ENCODE measurements at places on chromosomes 6 and 20. TPM values are rescaled to one million over a fixed set of nuclear protein-coding genes. Genes with fewer than 3 reads are reported as not detected.

Gene ADGRB3
- total RNA-seq, result 3.8 TPM

DNA sequence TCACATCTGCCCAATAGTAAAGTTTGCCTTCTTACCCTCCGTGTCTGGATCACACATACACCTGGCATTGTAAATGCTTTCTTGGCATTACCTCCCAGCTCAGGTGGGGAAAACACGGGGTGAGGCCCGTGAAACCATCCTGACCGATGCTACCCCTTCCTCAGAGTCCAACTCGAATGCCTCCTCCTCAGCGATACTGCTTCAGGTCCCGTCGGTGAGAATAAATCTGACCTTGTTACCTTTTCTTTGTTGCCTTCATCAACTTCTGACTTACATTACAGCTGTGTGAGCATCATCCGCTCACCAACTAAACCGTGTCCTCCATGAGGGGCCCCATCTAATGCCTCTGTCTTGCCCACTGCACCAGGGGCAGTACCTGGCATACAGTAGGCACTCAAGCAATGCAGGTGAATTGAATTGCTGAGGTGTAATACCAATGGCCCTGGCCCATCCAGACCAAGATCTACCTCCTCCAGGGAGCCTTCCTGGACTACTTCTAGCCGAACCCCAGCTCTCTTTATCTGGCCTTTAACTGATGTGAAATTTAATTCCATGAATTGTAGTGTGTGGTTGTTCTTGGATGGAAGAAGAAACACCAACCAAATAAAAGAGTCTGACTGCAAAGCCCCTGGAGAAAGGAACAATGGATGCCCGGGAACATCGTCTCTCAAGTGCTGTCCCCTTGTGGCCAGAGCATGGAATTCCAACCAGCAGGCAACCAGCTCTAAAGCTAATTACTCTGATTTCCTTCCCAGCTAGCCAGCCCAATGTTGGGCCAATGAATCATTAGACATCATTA, 141.5 kb downstream of the ANKRD60 start:
- peak; percentile 80 for DNase-seq

DNA sequence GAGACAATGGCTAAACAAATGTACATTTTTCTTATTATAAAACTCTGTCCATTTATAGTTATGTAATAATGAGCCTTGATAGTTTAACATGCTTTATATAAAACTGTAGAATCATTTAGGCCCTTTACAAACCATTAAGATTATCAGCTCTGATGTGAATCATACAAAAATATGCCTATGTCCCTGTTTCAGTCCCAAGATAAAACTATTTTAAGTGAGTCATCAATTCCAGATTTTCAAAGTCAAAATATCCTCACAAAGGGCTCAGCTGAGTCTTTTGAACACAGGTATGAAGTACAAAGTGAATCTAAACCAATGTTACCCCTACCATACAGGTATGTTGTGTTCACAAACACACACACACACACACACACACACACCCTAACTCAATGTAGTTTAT, 88.0 kb downstream of the PTPRK start:
- DNase-seq, result no peak

- DNase-seq, result peak; percentile 22
These were observed 59.1 kb downstream of the ADGRF1 start for GRCh38 chr6:46983007-46983411.

Data from SK-MEL-5 (cell line).